ENCODE measurements at places on chromosomes 11 and 22.

GRCh38 chr22:24270556-24271385 lies at the start of gene SPECC1L:
Gene SPECC1L, plus strand, starts transcription at chr22:24270831. Its CDS starts 31,401 bp downstream, at chr22:24302232.
- peak; percentile 97 for DNase-seq

DNA sequence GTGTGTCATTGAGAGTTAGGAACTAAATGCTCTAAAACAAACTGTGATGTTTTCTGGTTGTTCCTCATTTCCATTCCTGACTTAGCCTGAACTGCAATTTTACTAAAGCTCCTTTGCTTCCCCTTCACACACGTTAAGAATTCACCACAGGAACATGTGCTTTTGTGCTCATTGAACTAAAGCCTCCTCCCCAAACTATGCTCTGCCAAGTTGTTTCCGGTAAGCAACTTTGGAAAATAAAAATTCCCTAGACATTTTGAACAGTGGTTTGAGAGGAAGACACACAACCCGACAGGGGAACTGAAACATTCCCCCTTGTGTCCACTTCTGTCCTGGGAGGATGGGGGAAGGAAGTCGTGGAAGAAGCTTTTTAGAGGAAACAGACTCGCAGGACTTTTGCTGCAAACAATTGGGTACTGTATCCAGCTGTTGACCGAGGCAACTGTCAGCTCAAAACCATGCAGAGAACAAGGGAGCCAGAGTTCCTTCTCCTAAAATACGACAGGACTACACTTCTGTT lies 66.9 kb downstream of the GAB2 start:
- no peak for DNase-seq

DNA sequence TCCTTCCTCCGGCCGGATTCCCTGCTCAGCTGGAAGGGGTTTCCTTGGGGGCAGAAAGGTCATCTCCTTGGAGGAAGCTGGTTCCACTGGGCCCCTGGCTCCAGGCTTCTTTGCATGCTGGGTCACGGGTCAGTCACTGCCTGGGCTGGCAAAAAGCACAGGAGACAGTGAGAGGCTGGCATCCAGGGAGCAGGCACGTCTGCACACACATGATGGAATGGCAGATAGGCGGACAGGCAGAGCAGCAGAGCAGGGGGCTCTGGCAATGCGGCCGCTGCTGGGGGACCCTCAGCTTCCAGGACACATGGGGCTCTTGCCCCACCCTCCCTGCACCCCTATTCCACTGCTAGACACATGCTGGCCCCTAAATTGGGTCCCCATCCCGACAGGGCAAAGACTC lies 40.4 kb downstream of the C11orf58 start:
- no peak for DNase-seq

DNA sequence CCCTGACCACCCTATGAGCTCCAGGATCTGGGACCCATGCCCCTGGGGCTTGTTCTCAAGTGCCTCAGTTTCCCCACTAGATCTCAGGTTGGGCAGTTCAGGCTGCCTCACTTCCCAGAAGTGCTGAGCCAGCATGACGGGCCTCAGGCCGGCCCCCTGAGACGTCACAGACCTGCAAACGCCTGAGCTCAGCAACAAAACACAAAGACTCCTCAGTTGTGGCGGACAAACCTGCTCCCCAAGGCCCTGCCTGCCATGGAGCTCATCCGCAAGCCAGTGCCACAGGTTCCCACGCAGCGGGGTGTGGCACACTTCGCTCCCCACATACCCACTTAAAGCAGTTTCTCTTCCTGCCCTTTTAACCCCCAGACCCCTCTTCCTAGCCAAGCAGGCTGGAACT lies 45.2 kb downstream of the NECTIN1 start:
- no peak for DNase-seq

- no peak for DNase-seq
Measured at GRCh38 chr11:120702656-120703055, 191.1 kb downstream of the GRIK4 start.

GRCh38 chr11:71379701-71380100 lies 68.5 kb downstream of the DHCR7 start:
- no peak for DNase-seq

GRCh38 chr11:20671856-20672546 lies 2.6 kb downstream of the NELL1 start:
- no peak for DNase-seq

GRCh38 chr11:2361565-2361964 lies 15.5 kb upstream of the CD81 start:
- DNase-seq: no peak

DNA sequence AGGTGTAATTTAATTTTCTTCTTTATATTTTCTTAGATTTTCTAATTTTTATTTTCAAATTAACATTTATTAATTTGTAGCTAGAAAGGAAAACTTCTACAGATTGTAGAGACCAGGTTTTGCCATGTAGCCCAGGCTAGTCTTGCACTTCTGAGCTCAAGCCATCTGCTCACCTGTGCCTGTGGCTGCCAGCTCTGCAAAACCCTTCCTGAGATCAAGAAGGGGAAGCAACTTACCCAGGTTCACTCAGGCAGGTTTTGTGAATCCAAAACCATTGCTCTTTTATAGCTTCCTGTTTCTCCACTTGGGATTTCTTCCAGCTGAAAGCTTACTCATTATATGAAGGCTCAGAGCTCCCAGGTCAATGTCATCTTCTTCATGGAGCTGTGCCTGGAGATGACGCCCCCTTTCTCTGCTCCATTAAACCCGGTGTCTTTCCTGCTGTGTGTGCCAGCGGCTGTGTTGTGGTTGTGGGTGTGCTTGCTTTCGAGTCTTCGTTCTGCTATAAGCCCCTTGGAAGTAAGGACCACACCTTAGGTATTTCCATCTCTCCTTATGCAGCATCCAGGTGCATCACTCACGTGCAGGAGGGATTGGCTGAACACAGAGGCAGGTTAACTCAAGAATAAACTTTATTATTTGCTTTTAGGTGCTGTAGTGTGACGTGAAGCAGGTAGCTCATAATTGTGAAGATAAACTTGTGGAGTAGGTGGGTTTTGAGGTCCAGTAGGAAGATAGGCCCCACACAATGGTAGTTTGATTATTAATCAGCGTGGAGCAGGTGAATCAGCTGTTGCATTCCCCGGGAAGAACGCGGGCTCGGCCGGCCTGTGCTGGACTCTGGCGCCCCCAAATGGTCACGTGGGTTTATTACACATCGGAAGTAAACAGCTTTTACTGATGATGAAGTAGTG lies 42.2 kb upstream of the INCENP start:
- peak; percentile 83 for DNase-seq

DNA sequence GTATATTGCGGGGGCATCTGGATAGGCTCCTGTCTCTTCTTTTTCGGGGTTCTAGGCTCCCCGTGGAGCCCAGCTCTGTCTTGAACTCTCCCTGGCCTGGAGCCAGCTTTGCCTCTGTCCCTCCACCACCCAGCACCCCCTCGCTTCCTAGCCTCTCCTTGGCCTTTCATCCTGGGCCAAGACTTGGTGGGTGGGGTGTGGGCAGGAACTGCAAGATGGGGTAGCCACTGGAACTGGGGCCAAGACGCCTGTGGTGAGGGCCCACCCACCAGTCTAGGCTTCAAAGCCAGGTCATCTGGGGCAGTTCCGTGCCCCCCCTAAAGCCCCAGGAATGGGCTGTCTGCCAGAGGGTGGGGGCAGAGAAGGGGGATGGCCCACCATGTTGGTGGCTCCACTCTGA lies 1.7 kb upstream of the CRYBB1 start:
- no peak for DNase-seq

All from activated T-cell treated with anti-CD3 and anti-CD28 coated beads, Interleukin-2, amount 50 U/mL, for 24 hours (primary cell).